Aortic smooth muscle cell (primary cell): ENCODE measurements at places on chromosomes 11 and 22. TPM values are rescaled to one million over a fixed set of nuclear protein-coding genes. Genes with fewer than 3 reads are reported as not detected.

Gene SYCE3
- 0.79 TPM in 1 of 2 replicates, not detected in the other for total RNA-seq

Gene IL17RA
- total RNA-seq = 3.0 and 3.9 TPM in 2 replicates

Gene YPEL4
- 0.79 and 1.4 TPM in 2 replicates for total RNA-seq

Gene TMPRSS4
- total RNA-seq = under 0.01 TPM in 1 of 2 replicates, not detected in the other

Gene TENM4
- 11.1 and 15.6 TPM in 2 replicates for total RNA-seq

Gene SIK2
- 6.6 and 8.3 TPM in 2 replicates for total RNA-seq
